ENCODE measurements at places on chromosomes 3 and 15.
A peak's percentile ranks its signal among the peaks of the same experiment; 100 is the strongest.

- DNase-seq = peak; percentile 2
Measured at GRCh38 chr3:51311055-51311454, 74.0 kb upstream of the MANF start.

DNA sequence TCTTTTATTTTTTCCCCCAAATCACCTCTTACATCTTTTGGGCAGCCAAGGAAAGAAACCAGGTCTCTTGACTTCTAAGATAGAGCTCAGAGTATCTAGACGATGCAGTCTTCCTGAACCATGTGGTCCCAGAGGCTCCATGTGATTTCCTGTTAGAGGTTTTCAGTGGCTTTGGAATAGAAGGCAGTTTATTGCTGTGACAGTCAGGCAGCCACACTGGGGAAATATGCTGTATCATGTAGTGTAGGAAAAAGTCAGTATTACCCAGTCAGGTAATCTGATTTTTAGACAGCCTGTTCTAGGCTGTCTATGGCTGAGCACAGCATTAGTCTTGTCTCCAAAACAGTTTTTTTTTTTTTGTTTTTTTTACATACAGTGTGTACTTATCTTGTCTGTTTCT, 294.3 kb downstream of the THSD4 start:
- no peak for DNase-seq

GRCh38 chr3:65376426-65376825, 662.3 kb downstream of the MAGI1 start:
- no peak for DNase-seq

DNA sequence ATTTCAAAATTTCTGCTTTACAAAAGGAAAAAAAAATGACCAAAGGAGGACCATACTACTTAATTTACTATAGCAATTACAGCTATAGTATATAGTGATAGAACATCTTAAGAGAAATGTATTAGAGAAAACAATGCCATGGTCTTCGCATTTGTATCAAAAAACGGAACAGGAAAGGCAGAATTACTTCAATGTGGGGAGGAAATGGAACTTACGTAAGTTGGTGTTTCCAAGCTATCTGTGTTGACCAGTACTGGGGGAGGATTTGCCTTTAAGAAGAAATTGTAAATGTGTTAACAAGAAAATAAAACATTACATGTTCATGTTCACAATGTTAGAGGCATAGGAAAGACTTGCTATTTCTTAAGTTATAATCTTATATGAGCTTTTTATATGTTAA, 119.9 kb upstream of the MELTF start:
- DNase-seq = no peak

- DNase-seq = peak; percentile 92
Measured at GRCh38 chr3:30227571-30228301, 378.7 kb upstream of the TGFBR2 start.

GRCh38 chr15:34582461-34583371, 735 bp downstream of the GOLGA8B start:
- no peak for DNase-seq

DNA sequence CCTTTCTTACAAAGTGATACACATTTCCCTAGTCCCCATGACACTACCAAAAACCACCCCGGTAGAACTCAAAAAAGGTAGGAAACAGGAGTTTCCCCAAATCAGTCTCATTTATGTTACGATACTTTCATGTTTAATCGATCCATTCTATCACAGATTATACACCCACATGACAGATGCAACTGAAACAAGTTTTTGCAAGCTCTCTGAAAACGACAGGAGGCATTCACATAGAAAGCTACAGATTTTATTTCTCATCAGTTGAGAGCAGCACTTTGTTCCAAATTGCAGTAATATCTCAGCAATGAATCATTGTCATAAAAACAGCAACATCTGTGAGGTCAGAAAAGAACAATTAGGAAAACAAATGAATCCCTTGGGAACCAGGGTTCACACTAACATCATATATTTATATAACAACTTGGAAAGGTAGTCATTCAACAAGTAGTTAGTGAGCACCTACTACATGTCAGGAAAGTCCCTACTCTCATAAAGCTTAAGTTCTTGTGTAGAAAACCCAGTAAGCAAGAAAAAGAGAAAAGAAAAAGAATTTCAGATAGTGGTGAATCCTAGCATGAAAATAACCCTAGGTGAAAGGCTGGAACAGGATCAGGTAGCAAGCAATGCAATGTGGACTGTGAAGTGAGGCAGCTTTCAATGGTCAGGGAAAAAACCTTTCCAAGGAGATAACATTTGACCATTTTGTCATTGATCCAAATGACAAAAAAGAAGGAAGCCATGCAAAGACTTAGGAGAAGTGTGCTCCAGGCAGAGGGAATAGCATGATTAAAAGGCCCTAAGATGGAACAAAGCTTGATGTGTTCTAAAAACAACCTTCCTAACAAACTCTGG, 8.3 kb downstream of the PLD1 start:
- peak; percentile 82 for DNase-seq

- DNase-seq = no peak
Measured at GRCh38 chr15:85071061-85071460, 89.4 kb downstream of the PDE8A start.

- DNase-seq = no peak
Measured at GRCh38 chr3:133276594-133276993, 123.3 kb upstream of the BFSP2 start.

- no peak for DNase-seq
Measured at GRCh38 chr3:87361271-87361670, 84.9 kb upstream of the POU1F1 start.

DNA sequence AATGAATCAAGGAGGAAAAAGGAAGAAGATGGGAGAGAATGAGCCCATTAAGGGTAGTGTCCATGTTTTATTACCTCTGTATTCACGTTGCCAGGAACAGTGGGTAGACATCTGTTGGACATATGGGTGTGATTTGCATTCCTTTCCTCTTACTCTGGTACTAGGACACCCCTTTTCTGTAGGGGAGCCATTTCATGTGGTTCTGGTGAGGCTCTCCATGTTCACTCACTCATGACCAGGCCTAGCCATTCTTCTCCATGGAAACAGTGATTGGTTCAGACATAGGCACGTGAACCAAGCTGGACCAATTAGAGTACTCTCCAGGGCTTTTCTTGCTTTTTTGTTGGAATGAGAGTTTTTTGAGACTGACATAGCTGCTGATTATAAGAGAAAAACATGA, 39.6 kb upstream of the PDCD6IP start:
- DNase-seq = peak; percentile 35

DNA sequence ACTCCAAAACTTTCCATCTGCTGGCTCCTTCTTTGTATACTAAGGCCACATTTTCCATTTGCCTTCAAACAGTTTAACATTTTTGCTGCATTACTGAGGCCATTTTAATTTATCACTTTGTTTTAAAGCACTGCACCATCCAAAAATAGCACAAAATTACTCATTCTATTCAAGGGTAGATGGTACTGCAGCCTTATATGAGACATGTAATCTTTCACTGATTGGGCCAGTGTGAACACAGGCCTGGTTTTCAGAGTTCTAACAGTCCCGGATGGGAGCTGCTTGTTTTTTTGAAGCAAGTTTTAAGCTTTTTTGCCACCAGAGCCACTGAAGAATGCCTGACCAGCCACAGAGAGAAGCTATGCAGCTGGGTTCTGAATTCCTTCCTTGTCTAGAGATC, 172.3 kb upstream of the TSC22D2 start:
- DNase-seq = peak; percentile 94

DNA sequence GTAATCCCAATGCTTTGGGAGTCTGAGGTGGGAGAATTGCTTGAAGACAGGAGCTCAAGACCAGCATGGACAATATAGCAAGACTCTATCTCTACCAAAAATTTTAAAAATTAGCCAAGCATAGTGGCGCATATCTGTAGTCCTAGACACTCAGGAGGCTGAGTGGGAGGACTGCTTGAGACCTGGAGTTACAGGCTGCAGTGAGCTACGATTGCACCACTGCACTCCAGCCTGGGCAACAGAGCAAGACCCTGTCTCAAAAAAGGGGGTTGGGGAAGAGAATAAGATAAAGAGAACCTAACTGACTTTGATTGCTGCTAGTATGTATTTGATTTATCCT, 755 bp downstream of the CD200R1 start:
- no peak for DNase-seq

GRCh38 chr15:43118829-43119228, 13.0 kb upstream of the UBR1 start:
- DNase-seq = no peak

DNA sequence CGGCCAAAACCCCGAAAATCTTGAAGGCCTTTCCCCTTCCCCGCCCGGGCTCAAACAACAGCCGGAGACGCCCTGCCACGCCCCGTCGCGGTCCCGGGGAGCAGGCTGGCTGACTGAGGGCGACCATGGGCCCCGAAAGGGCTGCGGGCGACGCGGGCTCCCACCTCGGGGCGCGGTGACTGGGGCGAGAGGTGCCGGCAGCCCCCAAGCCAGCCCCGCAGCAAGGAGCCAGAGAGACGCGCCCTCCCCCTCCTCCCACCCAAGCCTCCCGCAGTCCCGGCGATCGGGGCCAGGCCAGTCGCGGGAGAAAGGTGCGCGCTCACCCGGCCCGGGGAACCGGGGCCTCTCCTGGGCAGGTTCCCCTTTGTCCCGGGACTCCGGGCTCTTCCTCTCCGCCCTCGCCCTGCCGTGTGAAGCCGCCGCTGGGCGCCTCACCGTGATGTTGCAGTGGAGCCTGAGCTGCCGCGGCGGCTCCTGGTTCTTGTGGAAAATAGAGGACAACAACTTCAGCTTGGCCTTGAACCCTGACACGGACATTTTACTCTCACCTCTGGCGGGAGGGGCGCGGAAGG, 30.6 kb upstream of the ZSCAN2 start:
- peak; percentile 18 for DNase-seq

- peak; percentile 47 for DNase-seq
Measured at GRCh38 chr3:155292133-155292532, 1.4 kb downstream of the STRIT1 start.

DNA sequence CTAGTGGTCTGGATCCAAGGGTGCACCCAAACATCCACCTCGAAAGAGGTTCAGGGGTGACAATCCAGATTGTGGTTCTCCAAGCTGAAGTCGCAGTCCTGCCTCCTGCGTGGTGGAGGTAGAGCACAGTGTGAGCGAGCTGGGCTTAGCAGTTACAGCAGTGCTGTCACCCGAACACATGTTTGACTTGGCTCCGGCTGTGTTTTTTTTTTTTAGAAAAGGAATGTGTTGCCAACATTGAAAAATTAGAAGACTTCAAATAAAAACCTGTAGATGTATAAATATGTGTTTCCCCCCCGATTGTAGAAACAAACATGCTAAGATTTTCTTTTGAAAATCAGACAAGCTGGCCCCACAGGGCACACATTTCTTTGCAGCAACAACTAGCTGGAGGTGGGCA, 530.8 kb downstream of the SHQ1 start:
- DNase-seq = no peak

- DNase-seq = no peak
Measured at GRCh38 chr3:169578381-169579024, 85.0 kb downstream of the MECOM start.

DNA sequence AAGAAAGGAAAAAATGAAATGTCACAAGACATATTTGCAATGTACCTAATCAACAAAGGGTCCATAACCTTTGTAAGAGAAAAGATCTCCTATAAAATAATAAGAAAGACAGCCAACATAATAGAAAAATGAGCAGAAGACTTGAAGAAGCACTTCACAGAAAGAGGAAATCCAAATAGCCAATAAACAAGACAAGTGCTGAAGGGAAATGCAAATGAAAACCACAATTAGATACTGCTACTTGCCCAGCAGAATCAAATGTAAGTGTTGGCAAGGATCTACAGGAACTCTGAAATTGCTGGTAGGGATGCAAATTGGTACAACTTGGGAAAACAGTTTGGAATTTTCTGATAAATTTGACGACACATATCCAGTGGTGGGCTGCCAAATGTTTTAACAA, 15.1 kb upstream of the TOPAZ1 start:
- DNase-seq = no peak

DNA sequence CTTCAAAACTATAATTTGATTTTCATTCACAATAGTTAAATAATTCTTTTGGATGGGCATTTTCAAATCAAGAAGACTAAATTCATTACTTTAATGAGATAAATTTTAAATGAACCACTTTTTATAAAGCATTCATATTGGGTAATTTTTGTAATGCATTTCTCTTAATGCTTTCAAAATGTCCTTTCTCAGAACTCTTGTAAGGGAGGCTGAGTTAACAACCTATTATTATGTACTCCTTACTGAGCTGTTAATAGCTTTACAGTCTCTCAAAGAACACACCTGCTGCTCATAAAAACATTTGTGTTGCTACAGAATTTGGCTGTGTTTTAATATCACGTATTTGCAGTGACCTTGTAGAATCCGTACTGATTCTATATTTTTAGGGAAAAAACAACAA, 334.0 kb upstream of the ARL6 start:
- DNase-seq = no peak

- no peak for DNase-seq
Measured at GRCh38 chr3:81763001-81763400, 1.6 kb upstream of the GBE1 start.

Measured in fibroblast of upper back skin (primary cell).